Stimulated activated CD8-positive, alpha-beta memory T cell treated with anti-CD3 and anti-CD28 coated beads, Interleukin-4, amount 100 ng/mL, for 1 hour (primary cell): ENCODE measurements at places on chromosomes 4 and X.

DNA sequence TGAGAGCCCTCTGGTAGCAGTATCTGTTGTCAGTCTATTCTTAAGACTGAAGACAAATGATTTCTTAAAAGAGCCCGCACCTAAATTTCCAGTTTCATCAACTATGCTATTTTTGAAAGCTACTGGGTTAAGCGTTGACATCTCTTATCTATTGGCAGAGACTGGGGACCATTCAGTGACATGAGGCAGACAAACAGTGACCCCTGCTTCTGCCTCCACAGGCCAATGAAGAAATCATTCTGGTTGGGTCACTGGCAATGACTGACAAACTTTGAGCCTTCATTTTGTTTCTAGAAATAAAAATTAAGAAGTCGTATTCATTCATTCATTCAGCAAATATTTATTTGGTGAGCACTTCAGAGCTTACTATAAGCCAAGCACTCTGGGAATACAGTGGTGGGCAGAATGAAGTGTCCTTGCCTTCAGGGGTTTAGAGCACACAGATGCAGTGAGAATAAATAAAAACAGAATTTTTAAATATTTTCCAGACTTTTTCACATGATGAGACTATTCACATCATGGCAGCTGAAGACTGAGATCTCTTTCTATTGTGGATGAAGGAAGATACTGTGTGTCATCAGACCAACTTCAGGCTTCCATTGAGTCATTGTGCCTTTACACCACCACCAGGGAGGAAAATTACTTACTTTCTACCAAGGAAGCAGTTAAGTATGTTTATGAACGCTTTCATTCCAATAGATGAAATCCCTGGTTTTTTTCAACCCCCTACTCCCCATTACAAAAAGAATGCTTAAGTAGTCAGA is 36.0 kb downstream of the SORBS2 start:
- DNase-seq = no peak

DNA sequence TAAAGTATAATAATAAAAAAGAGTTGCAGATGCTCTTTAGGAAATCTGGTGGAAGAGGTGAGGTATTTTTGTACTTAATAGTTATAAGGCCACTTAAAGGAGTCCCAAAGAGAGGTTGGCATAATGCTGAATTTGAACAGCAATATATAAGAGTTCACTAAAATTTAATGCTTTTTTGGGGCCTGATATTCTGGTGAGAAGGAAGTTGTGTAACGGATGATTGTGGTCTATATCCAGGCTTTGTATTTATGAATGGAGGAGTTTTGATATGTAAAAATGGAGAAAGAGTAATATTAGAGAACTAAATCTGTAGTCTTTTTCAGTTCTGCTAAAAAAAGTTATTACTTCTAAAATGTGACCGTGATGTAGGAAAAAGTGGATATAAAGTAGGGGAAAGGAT is 20.4 kb downstream of the BMP2K start:
- no peak for DNase-seq

GRCh38 chrX:112800971-112801775 is 39.5 kb downstream of the AMOT start:
- no peak for DNase-seq

DNA sequence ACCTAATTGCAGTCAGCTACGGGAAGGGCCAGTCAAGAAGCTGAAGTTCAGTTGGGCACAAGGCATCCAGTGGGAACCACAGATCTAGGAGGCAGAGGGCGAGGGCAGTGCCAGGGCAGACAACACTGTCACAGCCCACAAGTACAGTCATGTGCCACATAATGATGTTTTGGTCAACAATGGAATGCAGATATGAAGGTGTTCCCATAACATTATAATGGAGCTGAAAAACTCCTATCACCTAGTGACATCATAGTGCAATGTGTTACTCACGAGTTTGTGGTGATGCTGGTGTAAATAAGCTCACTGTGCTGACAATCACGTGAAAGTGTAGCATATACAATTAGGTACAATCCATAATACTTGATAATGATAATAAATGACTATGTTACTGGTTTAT is 4.5 kb upstream of the TMEM255A start:
- DNase-seq = no peak

- DNase-seq = no peak
Observed at GRCh38 chrX:34528081-34528480, 129.0 kb downstream of the TMEM47 start.

- no peak for DNase-seq
Observed at GRCh38 chr4:136281889-136282288, 1250.4 kb downstream of the PCDH18 start.

DNA sequence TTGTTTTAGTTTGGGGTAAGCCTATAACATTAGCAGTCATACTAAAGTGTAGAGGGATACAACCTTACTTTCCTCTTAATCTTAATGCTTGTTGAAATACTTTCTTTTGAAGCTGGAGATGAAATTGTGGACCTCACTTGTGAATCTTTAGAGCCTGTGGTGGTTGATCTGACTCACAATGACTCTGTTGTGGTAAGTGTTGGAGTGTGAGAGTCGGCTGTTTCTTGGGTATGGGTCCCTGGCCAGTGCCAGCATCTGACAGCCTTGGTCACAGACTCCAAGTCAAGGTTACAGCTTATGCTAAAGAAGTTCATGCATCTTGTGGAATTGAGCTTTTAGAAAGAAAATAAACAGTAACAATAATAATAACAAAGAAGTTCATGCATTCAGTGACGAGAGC is 31.6 kb downstream of the RNF4 start:
- DNase-seq = no peak
